T-cell (primary cell): ENCODE measurements at places on chromosomes 1 and 21.

DNA sequence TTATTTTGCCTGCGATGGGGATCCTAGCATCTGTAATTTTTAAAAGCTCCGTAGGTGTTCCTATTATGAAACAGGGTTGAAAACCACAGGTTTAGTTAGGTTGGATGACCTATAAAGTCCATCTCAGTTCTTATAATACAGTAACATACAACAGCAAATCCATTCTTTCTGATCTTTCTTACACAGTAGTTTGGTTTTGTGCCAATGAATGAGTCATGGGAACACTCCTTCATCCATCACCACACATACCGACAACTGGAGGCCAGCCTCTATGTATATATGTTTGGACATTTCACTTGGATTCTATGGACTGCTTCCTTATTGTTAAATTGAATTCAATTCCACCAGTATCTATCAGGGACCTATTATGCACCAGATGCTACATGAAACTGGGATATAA is 118.4 kb upstream of the L1TD1 start:
- no peak for DNase-seq

- DNase-seq = no peak
Observed at GRCh38 chr1:2312515-2313301, 78.6 kb downstream of the MORN1 start.

- no peak for DNase-seq
Observed at GRCh38 chr1:117061986-117062415, 1.9 kb downstream of the TTF2 start.

GRCh38 chr1:154714638-154715037 is 106.7 kb upstream of the ADAR start:
- DNase-seq = no peak
